ENCODE measurements at places on chromosomes 5 and 9.

DNA sequence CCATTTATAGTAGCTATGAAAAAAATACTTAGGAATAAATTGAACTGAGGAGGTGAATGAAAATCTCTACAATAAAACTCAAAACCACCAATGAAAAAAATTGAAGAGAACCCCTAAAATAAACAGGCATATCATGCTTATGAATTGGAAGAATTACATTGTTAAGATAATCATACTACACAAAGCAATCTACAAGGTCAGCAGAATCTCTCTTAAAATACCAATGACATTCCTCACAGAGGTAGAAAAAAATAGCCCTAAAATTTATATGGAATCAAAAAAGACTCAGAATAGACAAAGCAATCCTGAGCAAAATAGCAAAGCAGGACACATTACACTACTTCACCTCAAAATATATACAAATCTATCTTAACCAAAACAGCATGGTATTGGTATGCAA, 23.2 kb downstream of the PRDM9 start:
- DNase-seq = no peak

DNA sequence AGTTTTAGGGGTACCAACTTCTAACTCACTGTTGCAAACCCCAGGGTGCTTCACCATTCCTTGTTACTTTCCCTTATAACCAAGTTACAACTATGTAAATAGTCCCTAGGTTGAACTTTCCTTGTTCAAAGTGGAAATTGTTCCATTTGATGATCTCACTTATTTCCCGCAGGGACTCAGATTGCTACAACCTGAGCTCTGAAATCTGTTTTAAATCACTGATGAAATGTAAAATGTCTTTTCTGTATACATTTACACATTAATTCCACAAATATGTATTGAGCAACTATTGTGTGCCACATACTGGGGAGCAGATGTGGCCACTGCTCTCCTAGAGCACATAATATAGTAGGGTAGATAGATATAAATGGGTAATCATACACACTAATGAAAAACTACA, 69.1 kb upstream of the TARS1 start:
- DNase-seq = no peak

DNA sequence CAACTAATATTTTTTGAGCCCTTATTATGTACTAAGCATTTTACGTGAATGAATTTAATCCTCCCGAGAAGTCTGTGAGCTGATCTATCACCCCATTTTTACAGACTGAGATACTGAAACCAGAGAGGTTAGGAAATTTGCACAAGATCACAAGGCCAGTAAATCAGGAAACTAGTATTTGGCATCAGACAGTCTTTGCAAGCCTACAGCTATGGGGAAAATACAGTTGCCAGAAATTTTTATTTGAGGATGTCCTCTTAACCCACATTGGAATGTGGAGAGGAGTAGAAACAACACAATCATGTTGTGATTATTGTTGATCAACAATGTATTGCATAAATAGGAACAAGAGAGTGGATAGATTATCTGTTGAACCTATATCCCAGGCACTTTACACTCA, 2.3 kb upstream of the SLC46A2 start:
- DNase-seq = no peak

GRCh38 chr9:91816356-91816755, 133.7 kb downstream of the ROR2 start:
- DNase-seq = no peak

DNA sequence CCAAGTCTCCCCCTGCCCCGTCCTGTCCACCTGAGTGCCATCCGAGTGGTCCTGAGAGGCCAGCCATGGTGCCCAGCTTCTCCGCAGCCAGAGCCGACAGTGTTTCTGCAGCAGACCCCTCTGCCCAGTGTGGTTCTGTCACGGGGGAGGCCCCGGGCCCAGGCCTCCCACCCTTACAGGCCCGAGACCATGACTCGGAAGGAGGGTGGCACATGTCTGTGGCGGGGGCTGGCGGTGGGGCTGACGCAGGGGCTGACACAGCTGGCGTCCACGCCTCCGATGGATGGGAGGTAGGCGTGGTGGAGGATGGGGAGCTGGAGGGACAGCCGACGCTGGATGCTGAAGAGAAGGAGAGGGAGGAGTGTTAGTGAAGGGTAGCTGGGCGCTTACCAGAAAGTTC, 35.0 kb upstream of the TBC1D2 start:
- DNase-seq = no peak

GRCh38 chr5:149207831-149208230, 63.8 kb upstream of the AFAP1L1 start:
- no peak for DNase-seq

DNA sequence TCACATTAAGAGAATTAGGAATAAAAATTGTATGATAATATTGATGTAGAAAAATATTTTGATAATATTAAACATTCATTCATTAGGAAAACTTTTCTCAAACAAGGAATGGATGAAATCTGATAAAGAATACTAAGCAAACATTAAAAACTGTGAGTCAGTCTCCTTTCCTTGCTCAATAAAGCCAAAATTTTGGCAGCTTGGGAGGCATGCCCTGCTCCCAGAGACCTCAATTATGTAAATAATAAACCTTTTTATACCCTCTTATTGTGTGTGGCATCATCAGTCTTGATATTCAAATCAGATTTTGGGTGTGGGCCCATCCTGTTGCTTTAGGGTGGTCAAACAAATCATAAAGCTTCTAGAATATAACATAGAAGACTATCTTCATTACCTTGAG, 36.6 kb upstream of the CCL21 start:
- no peak for DNase-seq

DNA sequence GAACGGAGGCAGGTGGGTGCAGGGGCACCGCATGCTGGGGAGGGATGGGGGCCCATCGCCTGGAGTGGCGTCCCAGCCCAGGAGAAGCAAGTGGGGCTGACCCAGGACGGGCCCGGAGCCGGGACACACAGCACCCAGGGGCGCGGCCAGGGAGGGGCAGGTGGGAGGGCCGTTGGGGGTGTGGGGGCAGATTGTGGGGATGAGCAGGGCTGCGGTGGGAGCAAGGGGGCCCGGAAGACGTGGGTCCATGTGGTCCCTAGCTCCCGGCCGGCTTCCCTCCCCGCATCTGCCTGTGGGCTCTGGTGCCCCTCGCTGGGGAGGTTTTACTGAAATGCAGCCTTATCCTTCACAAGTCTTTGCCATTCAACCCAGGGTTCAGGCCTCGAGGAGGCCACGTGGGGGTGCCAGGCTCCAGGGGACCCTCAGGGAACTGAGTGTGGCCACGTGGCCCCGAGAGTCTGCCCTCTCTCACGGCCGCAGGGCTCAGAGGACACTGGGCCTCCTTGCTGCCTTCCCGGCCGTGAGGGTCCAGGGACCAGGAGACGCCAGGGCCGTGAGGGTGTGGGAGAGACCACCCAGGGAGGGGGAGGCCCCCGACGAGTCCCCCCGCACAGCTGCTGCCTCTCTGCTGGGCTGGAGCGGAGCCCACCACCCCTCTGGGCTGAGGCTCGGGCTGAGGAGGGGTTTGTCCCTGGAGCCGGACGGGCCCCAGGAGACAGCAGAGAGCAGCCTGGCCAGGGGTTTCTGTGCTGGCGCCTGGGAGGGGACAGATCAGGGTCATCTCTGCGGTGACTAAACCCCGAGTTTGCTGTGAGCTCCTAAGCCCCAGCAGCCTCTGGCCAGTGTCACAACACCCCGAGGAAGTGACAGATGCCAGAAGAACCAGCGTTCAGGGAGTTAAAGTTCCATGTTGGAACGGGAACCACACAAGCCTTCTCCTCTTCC, 35.2 kb downstream of the SLC9A3 start:
- no peak for DNase-seq

DNA sequence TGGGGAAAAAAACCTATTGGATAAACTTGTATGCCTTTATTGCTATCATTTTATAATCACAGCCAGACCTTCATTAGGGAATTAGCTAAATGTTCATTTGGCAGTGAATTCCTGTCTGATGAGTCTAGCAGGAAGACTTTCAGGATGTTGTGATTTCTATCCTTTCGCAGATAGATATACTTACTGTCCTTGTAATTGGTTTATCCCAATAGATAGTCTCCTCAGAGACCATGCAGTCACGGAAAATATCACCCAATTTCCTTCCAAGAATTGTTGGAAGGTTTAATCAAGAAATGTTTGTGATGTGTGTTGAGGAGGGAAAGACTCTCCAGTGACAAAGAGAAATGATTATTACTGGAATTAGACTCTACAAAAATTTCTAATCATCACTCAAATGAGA, 1937.9 kb upstream of the WWC1 start:
- DNase-seq = no peak

DNA sequence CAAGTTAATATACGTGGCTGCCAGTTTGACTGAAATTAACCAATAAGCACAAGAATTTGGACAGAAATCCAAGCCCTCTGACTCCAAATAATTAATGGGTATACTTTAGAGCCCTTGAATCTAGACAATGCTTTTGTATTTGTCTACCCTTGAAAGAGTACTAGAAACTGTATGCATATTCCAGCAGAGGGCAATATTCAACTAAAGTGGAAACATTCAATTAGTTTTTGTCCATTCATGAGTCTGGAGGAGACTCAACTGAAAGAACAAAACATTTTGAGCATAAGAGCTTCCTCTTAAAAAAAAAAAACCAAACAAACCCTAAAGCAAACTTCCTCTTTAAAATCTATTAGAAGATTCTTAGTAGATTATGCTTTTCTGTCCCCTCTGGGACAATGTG, 157.8 kb downstream of the ARHGEF28 start:
- DNase-seq = no peak

DNA sequence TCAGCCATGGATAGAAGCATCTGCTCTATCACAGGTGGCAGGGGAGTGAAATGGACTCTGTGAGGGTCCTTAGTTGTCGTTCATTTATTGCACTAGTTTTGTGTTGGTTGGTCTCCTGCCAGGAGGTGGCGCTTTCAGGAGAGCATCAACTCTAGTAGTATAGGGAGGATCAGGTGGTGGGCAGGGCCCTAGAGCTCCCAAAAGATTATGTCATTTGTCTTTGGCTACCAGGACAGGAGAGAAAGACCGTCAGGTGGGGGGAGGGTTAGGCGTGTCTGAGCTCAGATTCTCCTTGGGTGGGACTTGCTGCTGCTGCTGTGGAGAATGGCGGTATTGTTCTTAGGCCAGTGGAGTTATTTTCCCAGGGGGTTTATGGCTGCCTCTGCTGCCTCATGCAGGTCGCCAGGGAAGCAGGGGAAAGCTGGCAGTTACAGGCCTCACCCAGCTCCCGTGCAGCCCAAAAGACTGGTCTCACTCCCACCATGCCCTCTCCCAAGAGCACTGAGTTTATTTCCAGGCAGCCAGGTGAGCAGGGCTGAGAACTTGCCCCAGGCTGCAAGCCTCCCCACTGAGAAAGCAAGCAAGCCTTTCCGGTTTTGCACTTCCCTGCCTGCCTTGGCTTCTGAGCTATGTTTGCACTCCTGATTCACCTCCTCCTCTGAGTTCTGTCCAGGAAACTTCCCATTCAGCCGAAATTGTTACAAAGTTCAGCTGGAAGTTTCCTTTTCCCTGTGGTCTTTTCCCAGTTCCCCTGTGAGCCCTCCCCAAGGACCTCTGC, 317.3 kb downstream of the TAF11L14 start:
- DNase-seq = no peak

- DNase-seq = no peak
Observed at GRCh38 chr9:127221695-127222094, 42.9 kb upstream of the GARNL3 start.

DNA sequence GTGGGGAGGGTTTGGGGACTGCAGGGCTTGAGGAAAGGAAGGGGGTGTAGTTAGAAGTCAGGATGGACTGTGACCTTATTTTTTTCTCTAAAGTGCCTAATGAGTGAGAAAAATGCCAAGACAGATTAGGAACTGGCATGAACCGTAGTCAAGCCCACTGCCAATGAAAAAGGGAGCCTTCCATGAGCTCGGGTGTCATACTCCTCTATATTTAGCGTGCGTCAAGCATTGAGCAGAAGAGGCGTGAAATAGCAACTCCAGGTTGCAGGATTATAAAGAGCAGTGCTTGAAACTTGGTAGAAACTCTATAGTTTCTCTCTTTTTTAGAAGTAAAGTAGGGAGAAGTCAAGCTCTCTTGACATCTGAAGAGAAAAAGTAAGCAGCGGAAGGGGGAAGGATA, 1.8 kb downstream of the SGCD start:
- no peak for DNase-seq

DNA sequence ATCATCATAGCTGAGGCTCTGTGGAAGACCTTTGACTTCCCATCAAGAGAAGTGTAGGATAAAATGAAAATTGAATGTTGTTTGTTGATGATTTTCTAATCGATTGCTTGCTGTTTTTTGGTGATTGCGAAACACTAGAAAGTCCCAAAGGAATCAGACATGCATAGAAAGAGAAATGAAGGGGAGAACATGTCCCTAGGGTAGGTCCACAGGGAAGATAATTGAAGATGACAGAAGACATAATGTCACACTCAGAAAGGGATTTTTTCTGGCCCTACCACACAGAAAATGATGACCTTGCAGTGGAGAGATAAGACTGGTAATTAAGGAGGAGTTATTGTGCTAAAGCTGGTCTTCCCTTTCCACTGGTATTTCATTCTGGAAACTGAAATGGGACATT, 62.8 kb downstream of the INSYN2B start:
- no peak for DNase-seq

GRCh38 chr5:61771808-61772207, 439.8 kb downstream of the ZSWIM6 start:
- no peak for DNase-seq

DNA sequence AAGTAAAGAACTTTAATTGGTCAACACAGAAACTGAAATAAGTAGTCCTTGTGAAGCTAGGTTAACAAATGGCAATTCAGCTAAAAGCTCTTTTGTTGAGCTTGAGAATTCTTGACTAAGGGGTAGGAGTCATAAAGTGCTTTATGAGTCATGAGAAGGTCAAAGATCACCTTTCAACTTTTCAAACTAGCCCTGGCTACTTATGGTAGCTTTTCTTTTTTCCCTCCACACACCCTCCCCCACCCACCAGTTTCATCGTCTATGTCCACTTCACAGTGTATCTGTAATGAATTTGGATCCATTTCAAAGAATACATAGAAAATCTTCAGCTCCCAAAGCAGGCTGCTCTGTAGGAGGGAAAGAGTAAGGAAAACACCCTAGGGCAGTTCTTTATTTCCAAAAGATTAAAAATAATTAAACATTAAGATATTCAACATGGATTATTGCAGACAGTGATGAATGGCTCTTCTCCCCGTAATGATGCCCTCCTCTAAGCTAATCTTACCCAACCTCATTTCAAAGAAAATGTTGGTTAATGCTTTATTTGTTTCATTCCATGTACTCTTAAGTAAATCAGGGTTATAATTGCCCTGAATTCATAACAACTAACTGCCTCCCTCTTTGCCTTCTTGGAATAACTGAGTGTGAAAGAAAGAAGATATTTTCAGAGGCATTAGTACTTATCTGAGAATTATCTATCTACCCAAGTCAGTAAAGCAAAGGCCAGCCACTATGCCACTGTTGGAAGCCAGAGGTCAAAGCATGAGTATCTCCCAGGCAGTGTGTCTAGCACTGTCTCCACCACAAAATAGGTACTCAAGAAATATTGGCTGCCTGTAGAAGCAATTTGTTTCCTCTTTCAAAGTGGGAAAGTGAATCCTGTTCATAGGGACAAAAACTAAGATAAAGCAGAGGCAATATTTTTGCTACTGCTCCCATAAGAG, 290.6 kb downstream of the PIK3R1 start:
- no peak for DNase-seq

DNA sequence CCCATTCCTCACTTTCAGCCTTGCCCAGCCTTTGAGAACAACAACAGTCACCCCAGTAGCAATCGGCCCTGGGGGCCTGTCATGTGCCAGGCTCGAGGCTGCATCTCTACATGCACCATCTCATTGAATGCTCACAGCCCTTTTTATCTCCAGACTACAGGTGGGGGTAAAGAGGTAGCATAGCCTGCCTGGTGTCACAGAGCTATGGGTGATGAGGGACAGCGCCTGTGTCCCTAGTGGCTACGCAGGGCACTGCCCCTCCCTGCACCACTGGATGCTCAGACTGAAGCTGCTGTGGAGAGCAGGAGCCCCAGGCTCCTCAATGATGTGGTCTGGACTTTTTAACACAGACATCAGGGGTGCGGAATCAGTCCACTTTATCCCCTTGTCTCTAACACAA, 2.8 kb downstream of the CAMK2A start:
- DNase-seq = no peak
